ENCODE measurements at places on chromosomes 13 and 19. TPM values are rescaled to one million over a fixed set of nuclear protein-coding genes. Genes with fewer than 3 reads are reported as not detected.

DNA sequence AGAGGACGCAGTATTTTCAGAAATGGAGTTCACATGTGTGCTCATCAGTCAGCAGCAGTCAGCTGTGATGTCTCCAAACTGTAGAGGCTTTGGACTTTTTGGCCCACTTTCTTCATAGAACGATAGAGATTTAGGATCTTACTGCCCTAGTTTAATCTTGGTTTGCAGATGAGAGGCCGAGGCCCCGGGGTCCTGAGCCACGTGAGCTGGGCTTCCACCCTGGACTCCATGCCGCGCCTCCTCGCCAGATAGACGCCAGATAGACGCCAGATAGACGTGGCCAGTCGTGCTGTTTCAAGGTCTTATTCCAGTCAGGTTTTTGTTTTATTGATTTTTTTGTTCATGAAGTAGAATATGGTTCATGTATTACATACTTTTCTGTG is 11.7 kb upstream of the MCF2L start:
- no peaks in the 10 kb centered on the region for H3K4me1 ChIP-seq
- no peaks in the 10 kb centered on the region for H3K36me3 ChIP-seq

DNA sequence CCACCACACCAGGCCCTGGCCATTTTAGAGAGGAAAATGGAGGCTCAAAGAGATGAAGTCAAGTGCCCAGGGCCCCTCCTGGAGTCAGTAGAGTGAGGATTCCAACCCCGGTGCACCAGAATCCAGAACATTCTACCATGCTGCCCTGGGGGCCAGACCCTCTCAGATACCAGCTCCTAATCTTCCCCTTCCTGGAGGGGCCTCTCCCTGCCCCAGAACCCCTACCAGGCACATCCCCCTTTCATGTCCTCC is 11.1 kb downstream of the CAPN12 start:
- H3K27ac ChIP-seq: peak overlapping the region; percentile 56
- H3K27me3 ChIP-seq: no peaks in the 10 kb centered on the region
- H3K36me3 ChIP-seq: peaks cover 3% of the 10 kb centered on the region
- peaks cover 12% of the 10 kb centered on the region for H3K4me1 ChIP-seq
- DNase-seq: no peak

GRCh38 chr13:105089858-105090643 is 1445.4 kb downstream of the EFNB2 start:
- H3K4me3 ChIP-seq: no peak overlapping the region
- no peak overlapping the region for H3K27ac ChIP-seq

GRCh38 chr13:33321686-33322542 is 36.4 kb upstream of the STARD13 start:
- no peaks in the 10 kb centered on the region for H3K36me3 ChIP-seq
- no peak for DNase-seq
- no peaks in the 10 kb centered on the region for H3K4me1 ChIP-seq
- peak overlapping the region; percentile 28 for H3K4me3 ChIP-seq
- H3K27me3 ChIP-seq: no peaks in the 10 kb centered on the region

The TYROBP gene
- 77.6 TPM for total RNA-seq

GRCh38 chr13:67061750-67062149 is 168.4 kb downstream of the PCDH9 start:
- H3K4me1 ChIP-seq: no peaks in the 10 kb centered on the region
- H3K4me3 ChIP-seq: no peak overlapping the region
- H3K27ac ChIP-seq: no peak overlapping the region
- H3K36me3 ChIP-seq: no peaks in the 10 kb centered on the region

The ICAM4 gene
- total RNA-seq: 0.85 TPM

DNA sequence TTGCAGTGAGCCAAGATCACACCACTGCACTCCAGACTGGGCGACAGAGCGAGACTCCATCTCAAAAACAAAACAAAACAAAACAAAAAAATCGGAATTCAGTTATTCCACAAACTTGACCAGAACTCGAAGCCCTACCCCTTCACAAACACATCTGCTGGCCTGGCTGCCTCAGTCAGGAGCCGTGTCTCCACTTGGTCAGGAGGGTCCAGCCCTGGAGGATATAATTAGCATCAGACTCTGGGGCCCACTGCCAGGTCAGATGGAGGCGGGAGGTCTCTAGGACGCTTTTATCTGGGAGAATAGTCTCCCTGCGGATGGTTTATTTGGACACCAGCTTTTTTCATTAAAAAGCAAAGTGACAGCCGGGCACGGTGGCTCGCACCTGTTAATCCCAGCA is 8.0 kb downstream of the ELL start:
- no peaks in the 10 kb centered on the region for H3K27me3 ChIP-seq
- H3K4me1 ChIP-seq: no peaks in the 10 kb centered on the region
- no peak overlapping the region for H3K27ac ChIP-seq

The ZNF587 gene
- total RNA-seq: 37.3 TPM

The RASGRP4 gene
- total RNA-seq: 3.6 TPM

DNA sequence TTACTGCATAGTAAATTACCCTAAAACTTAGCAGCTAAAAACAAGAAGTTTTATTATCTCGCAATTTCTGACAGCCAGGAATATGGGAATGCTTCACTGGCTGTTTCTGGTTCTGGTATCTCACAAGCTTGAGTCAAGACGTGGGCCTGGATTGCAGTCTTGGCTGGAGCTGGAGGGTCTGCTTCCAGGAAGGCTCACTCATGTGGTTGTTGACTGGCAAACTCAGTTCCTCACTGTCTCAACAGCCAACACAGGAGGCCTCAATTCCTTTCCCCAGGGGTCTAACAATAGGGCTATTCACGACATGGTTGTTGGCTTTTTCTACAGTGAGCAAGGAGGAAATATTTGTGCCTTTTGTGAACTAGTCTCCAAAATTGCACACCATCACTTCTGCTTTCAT is 146.3 kb downstream of the GPC5 start:
- DNase-seq: no peak
- H3K27me3 ChIP-seq: no peaks in the 10 kb centered on the region
- no peaks in the 10 kb centered on the region for H3K36me3 ChIP-seq
- H3K4me1 ChIP-seq: no peaks in the 10 kb centered on the region
- no peak overlapping the region for H3K27ac ChIP-seq

DNA sequence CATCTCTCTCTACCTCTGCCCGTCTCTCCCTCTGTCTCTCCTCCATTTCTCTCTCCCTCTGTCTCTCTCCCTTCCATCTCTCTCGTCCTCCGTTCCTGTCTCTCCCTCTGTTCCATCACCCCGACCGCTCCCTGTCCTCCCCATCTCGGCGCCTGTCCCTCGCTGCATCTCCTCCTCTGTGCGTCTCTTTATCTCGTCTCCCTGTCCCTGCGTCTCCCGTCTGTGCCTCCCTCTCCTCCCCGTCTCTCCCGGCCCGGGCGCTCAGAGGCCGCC is 4.6 kb downstream of the GRIN2D start:
- peaks cover 20% of the 10 kb centered on the region for H3K27me3 ChIP-seq
- H3K4me3 ChIP-seq: peak overlapping the region; percentile 24
- H3K4me1 ChIP-seq: no peaks in the 10 kb centered on the region
- no peaks in the 10 kb centered on the region for H3K36me3 ChIP-seq

DNA sequence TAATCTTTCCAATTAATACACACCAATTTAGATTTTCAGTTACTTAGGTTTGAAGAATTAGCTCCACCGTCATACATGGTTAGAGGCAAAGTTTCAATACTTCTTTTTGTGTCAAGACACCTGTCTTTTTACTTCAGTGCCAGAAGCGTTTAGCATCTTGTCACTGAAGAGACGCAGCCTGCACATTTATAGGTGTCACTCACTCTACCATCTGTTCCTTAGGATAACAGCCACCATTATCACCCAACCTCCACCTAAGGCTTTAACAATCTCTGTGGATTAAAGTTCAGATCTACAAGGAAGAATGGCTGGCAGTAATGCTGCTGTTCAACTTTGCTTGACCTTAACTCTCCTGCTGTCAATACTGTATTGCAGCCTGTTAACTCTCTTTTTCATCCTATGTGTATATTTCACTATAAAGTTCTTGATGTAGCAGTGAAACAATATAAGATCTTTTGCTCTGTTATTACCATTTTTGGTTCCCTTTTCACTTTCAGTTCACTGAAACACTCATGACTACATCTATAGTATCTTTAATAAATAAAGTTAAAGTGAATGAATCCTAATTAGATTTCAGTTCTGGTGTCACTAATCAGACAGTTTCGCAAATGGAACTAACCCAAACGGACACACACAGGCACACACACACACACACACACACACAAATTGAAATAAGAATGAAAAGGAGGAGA is 435.6 kb downstream of the PCDH9 start:
- DNase-seq: no peak
- no peaks in the 10 kb centered on the region for H3K27me3 ChIP-seq
- no peaks in the 10 kb centered on the region for H3K36me3 ChIP-seq
- no peak overlapping the region for H3K27ac ChIP-seq
- no peak overlapping the region for H3K4me3 ChIP-seq

The LILRB5 gene
- total RNA-seq: 5.9 TPM

The ZNF66 gene
- 5.8 TPM for total RNA-seq

- no peak overlapping the region for H3K4me3 ChIP-seq
- no peak overlapping the region for H3K27ac ChIP-seq
- no peaks in the 10 kb centered on the region for H3K27me3 ChIP-seq
- DNase-seq: no peak
- peaks cover 4% of the 10 kb centered on the region for H3K4me1 ChIP-seq
Observed at GRCh38 chr19:5947435-5947834, 30.5 kb downstream of the RANBP3 start.

GRCh38 chr19:8631425-8631819 is 989 bp downstream of the NFILZ start:
- H3K27me3 ChIP-seq: no peaks in the 10 kb centered on the region
- no peak for DNase-seq
- H3K4me1 ChIP-seq: no peaks in the 10 kb centered on the region

DNA sequence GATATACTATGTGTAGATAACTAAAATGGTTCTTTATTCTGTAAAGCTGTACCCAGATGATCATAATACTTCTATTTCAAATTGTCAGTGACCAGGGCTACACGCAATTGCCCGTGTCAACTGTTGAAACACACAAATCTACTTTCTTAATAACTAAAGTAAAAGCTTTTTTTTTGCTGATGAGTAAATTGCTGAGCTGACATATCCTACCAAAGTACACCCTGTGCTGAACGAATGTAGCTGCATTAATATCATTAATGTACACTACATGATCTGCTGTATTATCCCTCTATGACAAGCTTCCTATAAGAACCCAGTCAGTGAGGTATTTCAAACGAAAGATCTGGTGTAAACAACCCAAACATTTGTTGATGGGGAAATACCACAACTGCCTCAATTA is 827.2 kb upstream of the ATXN8OS start:
- no peak overlapping the region for H3K4me3 ChIP-seq
- H3K27ac ChIP-seq: no peak overlapping the region
- no peak for DNase-seq
- H3K4me1 ChIP-seq: no peaks in the 10 kb centered on the region
- H3K36me3 ChIP-seq: no peaks in the 10 kb centered on the region

GRCh38 chr19:23321953-23322549 is 71.9 kb upstream of the ZNF724 start:
- H3K4me1 ChIP-seq: no peaks in the 10 kb centered on the region
- no peak for DNase-seq
- H3K36me3 ChIP-seq: no peaks in the 10 kb centered on the region
- H3K27ac ChIP-seq: no peak overlapping the region
- H3K27me3 ChIP-seq: no peaks in the 10 kb centered on the region

- no peak overlapping the region for H3K27ac ChIP-seq
- peaks cover 12% of the 10 kb centered on the region for H3K36me3 ChIP-seq
- no peaks in the 10 kb centered on the region for H3K27me3 ChIP-seq
- H3K4me1 ChIP-seq: no peaks in the 10 kb centered on the region
Observed at GRCh38 chr13:41075034-41075433, 13.7 kb downstream of the WBP4 start.

The CGB8 gene
- not detected for total RNA-seq

DNA sequence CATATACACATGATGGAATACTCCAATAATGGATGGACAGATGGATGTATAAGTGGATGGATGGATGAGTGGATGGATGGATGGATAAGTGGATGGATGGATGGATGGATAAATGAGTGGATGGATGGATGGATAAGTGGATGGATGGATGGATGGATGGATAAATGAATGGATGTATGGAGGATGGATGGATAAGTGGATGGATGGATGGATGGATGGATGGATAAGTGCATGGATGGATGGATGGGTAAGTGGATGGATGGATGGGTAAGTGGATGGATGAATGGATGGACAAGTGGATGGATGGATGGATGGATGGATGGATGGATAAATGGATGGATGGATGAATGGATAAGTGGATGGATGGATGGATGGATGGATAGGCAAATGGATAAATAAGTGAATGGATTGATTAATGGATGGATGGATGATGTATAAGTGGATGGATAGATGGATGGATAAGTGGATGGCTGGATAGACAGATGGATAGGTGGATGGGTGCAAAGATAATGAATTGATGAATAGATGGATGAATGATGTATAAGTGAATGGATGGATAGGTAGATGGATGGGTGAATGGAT is 8.4 kb upstream of the COMP start:
- no peaks in the 10 kb centered on the region for H3K4me1 ChIP-seq
- H3K27me3 ChIP-seq: peaks cover 3% of the 10 kb centered on the region
- no peaks in the 10 kb centered on the region for H3K36me3 ChIP-seq
- H3K4me3 ChIP-seq: no peak overlapping the region
- no peak for DNase-seq
- no peak overlapping the region for H3K27ac ChIP-seq

- H3K27me3 ChIP-seq: no peaks in the 10 kb centered on the region
- H3K4me1 ChIP-seq: no peaks in the 10 kb centered on the region
- H3K4me3 ChIP-seq: no peak overlapping the region
- no peaks in the 10 kb centered on the region for H3K36me3 ChIP-seq
Observed at GRCh38 chr19:33665776-33666595, 44.2 kb downstream of the CHST8 start.

The SERPINE3 gene
- total RNA-seq: not detected

The STK11 gene
- 57.7 TPM for total RNA-seq

- no peaks in the 10 kb centered on the region for H3K4me1 ChIP-seq
- H3K27me3 ChIP-seq: no peaks in the 10 kb centered on the region
- peak; percentile 72 for DNase-seq
- H3K27ac ChIP-seq: no peak overlapping the region
- H3K36me3 ChIP-seq: no peaks in the 10 kb centered on the region
Observed at GRCh38 chr19:28289295-28290063, 923.5 kb downstream of the UQCRFS1 start.

- no peaks in the 10 kb centered on the region for H3K36me3 ChIP-seq
- no peaks in the 10 kb centered on the region for H3K4me1 ChIP-seq
- H3K27me3 ChIP-seq: no peaks in the 10 kb centered on the region
- no peak for DNase-seq
- no peak overlapping the region for H3K4me3 ChIP-seq
Observed at GRCh38 chr13:64917566-64917965, 2312.6 kb downstream of the PCDH9 start.

DNA sequence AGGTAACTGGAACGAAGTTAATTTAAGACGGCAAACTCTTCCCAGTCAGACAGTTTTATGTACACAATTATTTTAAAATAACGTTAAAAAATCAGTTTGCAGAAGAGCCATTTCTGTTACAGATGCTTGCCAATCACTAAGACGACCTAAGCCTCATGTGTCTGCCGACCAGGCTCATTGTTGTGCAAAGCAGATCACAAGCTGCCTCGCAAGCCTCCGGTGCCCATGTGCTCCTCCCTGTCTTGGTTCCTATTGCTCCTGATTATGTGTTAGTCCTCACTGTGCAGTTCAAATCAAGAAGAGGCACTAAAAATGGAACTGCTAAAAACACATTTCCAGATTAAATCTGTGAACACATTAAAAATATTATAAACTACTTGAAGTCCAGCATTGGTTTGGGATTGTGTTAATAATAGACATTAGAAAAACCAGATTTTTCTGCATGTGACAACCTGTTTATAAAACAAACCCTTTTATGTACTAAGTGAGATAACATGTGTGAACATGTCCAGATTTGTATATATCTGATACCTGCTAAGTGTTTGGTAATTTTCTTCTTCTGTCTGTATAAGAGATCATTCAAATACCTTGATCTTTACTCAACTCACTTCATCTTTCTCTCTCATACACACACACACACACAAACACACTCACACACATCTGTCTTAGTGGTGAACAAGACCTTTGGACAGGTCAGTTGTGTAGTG is 81.9 kb upstream of the SLC15A1 start:
- H3K27me3 ChIP-seq: no peaks in the 10 kb centered on the region
- no peak overlapping the region for H3K4me3 ChIP-seq
- no peak for DNase-seq
- no peak overlapping the region for H3K27ac ChIP-seq
- no peaks in the 10 kb centered on the region for H3K4me1 ChIP-seq

The GALP gene
- total RNA-seq: not detected
